Fibroblast of the conjunctiva (primary cell): ENCODE measurements at places on chromosomes 7 and 10.

GRCh38 chr10:58320351-58321049 is 14.3 kb upstream of the UBE2D1 start:
- DNase-seq, result no peak

GRCh38 chr7:123537026-123537642 is 2.7 kb upstream of the IQUB start:
- DNase-seq, result no peak

- no peak for DNase-seq
These were observed 97.3 kb downstream of the PPP1R9A start for GRCh38 chr7:95004618-95005247.

- no peak for DNase-seq
These were observed 565.5 kb downstream of the PARD3 start for GRCh38 chr10:34249634-34250033.

DNA sequence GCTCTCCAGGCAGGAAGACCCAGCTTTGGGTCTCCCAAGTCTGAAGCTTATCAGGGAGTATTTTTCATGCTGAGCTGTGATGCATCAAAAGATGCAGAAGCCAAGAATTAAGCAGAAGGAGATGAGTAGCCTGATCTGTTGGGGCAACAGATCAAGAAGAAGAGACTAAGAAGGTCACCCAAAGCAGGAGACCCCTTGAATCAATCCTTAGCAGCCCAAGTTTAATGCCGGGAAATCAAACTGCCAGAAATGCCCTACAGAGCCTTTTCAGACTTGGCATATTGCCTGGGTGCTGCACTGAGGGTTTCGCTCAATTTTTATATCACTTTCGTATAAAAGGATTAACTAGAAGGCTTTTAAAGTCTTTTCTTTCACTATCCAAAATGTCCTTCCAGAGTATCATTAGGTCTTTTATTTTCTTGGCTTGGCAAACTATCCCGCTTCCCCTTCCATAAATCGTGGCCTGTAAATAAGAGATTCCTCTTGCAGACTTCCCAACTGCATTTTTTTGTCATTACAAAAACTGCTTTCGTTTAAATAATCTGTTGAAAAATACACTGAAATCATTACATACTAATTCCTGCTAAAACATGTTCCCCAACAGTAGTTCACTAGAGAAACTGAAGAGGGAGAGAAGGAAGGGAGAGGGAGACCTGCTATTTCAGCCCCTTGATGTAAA is 49.0 kb upstream of the STK17A start:
- no peak for DNase-seq

GRCh38 chr10:87093632-87094372 is 841 bp downstream of the GLUD1 start:
- DNase-seq, result no peak

GRCh38 chr10:110912374-110912773 is 6.6 kb downstream of the BBIP1 start:
- DNase-seq, result peak; percentile 29

- DNase-seq, result no peak
These were observed 412.8 kb upstream of the MTPN start for GRCh38 chr7:136389933-136390332.

GRCh38 chr10:11406746-11407145 is 204.7 kb downstream of the USP6NL start:
- no peak for DNase-seq

DNA sequence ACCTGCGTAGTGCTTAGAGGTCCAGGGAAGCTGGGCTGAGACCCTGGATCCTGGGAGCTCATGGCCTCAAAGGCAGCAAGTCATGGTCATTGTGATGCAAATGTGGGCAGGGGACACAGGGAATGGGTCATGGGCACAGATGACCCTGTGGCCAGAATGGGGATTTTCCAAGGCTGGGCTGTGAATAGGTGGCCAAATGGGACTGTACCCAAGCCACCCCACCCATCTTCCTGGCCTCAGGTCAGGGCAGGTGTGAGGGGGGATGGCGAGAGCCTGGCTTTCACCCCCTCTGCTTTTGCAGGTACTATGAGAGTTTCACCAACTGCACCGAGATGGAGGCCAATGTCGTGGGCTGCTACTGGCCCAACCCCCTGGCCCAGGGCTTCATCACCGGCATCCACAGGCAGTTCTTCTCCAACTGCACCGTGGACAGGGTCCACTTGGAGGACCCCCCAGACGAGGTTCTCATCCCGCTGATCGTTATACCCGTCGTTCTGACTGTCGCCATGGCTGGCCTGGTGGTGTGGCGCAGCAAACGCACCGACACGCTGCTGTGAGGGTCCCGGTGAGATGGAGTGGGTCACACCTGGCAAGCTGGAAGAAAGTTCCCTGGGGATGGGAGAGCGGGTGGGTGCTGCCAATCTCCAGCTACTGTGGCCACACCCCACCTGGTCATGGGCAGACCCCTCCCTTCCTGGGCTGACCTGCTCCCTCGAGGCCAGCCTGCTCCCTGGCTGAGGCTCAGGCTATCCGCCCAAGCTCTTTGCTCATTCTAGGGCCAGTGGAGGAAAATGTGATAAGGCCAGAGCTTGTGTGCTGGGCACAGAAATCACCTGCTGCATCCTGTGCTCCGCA is 25.5 kb downstream of the RAMP3 start:
- DNase-seq, result no peak

DNA sequence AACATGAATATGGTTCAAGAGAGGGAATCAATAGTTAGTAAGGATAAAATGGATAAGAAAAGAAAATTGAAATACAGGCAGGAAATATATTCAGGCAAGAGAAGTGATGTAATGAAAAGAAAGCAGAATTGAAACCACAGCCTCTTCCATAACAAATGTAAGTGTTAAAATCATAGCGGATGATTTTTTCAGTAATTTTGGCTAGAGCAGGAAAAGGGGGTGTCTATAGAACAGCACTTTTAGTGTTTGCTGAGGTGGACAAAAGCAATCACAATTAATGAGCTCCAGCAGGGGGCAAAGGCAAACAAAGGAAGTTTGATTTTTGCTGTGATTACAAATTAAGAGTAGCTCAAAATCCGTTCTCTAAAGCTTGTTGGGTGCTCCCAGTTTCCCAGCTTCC is 79.0 kb downstream of the TRIL start:
- no peak for DNase-seq

- no peak for DNase-seq
These were observed 19.4 kb upstream of the LRRN3 start for GRCh38 chr7:111071556-111071955.

DNA sequence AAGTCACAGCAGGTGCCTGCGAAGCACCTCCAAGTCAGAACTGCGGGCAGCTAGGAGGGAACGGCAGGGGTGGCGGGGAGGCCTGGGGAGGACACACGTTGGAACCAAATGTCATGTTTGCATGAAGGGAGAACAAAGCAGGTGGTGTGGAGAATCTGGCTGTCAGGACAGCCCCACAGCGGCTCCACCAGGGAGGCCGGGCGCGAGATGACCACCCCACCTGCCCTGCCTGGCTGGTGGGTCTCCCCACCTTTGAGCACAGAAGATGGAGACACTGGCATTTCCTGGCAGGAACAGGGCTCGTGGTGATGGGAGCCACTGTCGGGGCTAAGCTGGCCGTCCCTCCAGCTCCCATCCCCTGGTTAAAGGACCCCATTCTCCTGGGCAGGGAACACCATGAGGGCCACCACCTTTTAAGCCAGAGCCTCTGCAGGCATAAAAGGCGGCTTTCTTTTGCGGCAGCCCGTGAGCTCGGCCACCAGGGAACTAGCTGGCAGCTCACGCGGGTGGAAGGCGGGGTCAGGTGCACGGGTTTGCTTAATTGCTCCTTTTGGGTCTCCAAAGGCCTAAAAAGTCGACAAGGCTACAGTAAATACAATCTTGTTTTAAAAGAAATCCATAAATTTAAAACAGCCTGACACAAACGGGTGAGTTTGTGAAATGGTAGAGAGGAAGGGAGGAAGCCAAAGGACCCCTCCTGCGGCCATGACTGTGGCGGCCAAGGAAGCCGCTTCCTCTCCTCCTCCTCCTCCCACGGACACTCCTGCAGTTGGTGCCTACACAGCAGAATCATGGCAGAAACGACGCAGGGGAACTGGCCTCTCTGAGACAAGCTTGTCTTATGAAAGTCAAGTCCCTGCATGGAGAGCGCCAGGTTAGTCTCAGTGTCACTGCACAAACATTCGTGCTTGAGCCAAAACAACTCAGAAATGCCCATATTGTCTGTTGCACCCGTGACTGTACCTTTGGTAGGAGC is 213.8 kb downstream of the DNAJB6 start:
- DNase-seq, result no peak

- no peak for DNase-seq
These were observed 112.4 kb downstream of the ST7 start for GRCh38 chr7:117065571-117066150.

DNA sequence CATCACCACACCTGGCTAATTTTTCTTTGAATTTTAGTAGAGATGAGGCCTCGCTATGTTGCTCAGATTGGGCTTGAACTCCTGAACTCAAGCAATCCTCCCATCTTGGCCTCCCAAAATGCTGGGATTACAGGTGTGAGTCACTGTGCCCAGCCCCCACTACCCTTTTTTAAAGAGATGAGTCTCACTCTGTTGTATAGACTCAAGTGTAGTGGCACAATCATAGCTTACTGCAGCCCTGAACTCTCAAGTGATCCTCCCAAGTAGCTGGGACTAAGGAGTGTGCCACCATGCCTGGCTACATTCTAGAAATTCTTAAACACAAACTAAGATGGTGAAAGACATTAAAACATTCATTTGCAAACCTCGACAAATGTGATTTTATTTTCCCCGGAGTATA is 12.6 kb downstream of the SYPL1 start:
- no peak for DNase-seq

DNA sequence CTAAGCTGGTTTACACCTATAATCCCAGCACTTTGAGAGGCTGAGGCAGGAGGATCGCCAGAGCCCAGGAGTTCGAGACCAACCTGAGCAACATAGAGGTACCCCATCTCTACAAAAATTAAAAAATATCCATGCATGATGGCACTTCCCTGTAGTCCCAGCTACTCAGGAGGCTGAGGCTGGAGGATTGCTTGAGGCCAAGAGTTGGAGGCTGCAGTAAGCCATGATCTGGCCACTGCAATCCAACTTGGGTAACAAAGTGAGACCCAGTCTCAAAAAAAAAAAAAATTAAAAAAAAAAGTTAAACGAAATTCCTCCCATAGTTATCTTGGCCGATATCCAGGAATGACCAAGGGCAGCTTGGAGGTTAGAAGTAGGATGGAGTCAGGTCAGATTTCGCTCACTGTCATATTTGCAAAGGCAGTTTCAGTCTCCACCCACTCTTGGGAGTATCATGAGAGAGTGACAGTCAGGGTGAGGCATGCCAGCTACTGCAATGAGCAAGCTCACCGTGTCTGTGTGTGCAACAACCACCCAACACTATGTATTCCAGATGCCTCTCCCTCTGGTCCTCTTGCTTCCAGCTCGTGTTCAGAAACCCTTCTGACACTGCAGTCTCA is 6.0 kb upstream of the ZDHHC4 start:
- DNase-seq, result no peak

DNA sequence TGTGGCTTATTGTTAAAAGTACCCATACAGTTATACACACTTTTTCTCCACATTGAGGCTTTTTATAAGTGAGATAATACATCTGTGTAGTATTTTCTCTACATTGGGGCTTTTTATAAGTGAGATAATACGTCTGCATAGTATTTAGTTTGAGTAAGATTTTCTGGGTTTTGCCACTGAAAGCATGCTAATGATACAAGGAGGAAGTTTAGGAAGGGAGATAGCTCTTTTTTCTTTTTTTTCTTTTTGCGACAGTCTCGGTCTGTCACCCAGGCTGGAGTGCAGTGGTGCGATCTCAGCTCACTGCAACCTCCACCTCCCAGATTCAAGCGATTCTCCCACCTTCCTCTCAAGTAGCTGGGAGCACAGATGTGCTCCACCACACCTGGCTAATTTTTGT is 13.3 kb downstream of the FAM107B start:
- DNase-seq, result no peak

- DNase-seq, result no peak
These were observed 2.0 kb downstream of the JCAD start for GRCh38 chr10:30057421-30057841.

- DNase-seq, result no peak
These were observed 100.6 kb downstream of the GPR26 start for GRCh38 chr10:123766761-123767160.

DNA sequence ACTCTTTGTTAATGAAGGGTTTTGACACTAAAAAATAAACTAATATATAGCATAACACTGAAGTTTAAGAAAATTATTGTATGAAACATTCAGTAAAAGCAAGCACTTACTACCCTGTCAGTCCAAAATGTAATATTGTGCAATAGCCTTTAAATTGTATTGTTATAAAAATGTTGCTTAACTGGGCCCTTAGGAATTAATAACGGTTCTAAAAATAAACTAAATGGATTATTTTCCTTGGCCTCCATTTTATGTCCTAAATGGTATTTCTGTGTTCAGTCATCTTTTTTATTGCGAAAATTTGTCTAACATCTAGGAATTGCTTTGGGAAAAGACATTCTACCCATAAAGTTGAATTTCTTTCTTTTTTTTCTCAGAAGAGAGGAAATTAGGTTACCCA is 49.0 kb upstream of the ABI1 start:
- DNase-seq, result no peak

GRCh38 chr10:103968441-103969391 is 1.8 kb downstream of the SLK start:
- no peak for DNase-seq

DNA sequence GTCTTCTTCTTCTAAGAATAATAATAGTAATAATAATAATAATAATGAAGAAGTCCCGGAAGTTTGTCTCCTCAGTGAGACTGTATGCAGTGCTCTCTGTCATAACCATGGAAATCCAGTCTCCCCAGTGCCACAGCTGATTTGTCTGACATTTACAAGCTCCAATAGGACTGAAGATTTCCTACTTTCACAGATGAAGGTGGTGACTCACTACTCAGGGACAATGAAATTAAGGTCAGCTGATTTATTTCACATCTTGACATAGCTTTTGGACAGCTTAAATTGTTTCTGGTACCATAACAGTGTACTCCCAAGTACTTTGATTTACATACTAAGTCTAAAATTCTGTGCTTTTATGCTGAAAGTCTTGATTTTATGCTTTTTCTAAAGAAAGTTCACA is 6.9 kb downstream of the CELF2 start:
- DNase-seq, result no peak

- no peak for DNase-seq
These were observed 39.4 kb downstream of the ADRB1 start for GRCh38 chr10:114083040-114083439.

GRCh38 chr10:42930516-42931192 is 146.2 kb upstream of the RET start:
- DNase-seq, result no peak

DNA sequence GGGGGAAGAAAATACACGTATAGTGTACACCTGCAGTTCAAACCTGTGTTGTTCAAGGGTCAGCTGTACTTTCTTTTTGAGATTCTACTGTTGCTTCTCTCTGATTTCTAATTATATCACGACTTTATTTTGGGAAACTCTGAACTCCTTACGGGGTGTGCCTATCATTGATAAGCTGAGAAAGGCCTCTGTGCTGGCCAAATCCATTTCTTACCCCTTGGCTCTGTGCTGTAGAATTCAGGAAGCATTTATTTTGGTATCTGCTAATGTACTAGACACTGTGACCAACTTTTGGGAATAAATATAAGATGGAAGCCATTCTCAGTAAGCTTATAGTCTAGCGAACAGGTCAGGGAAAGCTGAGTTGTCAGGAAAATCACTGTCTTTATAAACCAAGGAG is 26.9 kb upstream of the RPA3 start:
- no peak for DNase-seq
